ENCODE measurements at places on chromosomes 7 and 10. TPM values are rescaled to one million over a fixed set of nuclear protein-coding genes. Genes with fewer than 3 reads are reported as not detected.

DNA sequence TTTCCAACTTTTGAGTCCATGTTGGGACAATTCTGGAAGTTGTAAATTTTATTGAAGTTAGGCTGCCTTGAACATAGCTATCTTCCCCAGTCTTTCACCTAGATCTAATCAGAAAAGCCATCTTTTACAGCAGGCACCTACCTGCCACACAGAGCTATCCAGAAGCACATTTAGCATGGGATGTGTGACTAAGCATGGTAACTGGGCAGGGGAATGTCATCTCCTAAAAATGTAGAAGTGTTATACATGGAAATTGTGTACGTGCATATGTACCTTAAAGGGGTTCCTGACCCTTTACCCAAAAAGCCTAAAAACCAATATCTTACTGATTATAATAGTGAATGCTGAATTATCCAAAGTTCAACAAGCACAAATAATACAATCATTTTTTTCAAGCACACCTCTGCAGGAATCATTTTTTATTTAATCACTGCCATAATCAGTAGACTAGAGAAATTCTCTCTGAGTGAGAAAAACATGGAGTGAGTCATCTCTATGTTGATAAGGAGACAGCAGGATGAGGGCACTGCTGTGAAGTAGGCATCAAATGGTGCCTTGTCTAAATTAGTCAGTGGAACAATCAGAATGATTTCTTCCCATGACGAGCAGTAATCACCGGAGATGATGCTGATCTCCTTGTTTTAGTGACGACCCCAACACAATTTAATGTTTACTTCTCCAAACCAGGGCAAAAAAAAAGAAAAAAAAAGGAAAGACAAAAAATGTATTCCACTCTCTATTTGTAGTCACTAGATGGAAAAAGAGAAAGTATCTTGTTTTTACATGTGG is 75.9 kb downstream of the SORBS1 start:
- peak; percentile 39 for DNase-seq

DNA sequence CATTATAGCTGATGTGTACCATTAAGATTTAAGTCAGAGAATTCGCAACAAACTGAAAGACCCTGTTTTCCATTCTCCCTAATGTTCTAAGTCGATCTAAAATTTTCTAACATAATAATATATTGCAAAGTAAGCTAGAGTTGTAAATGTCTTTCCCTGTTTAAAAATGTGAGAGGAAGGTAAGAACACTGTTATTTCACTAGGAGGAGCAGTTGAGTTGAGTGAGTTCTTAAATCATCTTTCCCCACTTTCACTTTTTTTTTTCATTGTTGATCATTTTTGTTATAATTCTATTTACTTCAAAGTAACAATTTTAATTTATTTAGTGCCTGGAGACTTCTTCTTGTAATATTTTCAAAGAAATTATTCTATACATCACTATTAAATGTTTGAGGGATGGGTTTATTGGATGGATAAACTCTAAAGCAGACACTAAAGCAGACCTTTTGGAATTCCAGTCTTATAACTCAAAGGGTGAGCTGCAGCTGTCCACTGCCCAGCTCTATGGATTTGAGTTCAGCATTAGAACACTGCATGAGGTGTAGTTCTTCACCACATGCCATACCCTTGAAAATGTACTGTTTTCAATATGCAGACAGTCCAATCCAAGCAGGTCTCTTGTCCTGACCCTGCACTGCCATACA is 181.3 kb upstream of the FZD1 start:
- DNase-seq: peak; percentile 62

- no peak for DNase-seq
Observed at GRCh38 chr7:141225916-141226618, 152.2 kb downstream of the TMEM178B start.

GRCh38 chr7:131302446-131302845 is 25.2 kb upstream of the MKLN1 start:
- no peak for DNase-seq

GRCh38 chr7:2832461-2832860 is 11.6 kb downstream of the GNA12 start:
- DNase-seq: no peak

The PNLIPRP1 gene
- not detected for total RNA-seq

DNA sequence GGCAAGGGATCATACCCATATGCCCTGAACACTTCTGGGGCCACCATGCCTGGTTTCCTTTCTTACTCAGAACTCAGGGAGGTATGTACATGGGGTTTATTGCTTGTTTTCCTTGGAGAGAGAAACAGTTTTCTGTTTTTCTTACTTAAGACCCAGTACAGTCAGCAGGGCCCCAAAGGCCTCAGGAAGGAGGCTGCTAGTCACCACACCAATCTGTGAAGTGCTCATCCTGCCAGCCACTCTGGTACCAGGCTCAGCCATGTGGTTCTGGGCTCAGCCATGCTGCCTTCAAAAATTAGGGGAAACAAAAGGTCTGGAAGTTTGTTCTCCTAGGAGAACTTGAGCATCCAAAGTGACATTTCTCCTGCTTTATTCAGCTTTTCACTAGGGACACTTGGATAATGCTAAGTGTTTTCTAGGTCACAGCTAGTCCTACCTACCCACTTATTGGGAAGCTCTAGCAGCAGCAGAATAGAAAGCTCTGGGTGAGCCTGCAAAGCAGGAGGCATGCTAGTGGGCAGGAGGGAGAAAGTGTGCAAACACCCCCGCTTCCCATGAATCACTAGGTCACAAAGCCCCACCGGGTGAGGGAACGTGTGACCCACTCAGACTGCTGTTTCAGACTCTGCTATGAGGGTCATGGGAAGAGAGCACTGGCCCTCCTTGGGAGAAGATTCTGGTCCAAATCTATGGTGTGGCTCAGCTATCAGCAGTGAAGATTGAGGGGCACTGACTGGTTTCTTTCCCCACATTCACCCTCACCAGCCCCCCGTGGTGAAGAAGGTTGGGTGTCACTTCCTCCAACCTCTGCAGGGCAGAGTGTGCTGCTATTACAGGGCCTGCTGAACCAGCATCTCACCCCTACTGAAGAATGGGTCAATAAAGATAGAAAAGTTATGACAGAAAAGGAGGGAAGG is 23.9 kb downstream of the NUDCD3 start:
- DNase-seq: peak; percentile 80

The PRKRIP1 gene
- 14.8 TPM for total RNA-seq

DNA sequence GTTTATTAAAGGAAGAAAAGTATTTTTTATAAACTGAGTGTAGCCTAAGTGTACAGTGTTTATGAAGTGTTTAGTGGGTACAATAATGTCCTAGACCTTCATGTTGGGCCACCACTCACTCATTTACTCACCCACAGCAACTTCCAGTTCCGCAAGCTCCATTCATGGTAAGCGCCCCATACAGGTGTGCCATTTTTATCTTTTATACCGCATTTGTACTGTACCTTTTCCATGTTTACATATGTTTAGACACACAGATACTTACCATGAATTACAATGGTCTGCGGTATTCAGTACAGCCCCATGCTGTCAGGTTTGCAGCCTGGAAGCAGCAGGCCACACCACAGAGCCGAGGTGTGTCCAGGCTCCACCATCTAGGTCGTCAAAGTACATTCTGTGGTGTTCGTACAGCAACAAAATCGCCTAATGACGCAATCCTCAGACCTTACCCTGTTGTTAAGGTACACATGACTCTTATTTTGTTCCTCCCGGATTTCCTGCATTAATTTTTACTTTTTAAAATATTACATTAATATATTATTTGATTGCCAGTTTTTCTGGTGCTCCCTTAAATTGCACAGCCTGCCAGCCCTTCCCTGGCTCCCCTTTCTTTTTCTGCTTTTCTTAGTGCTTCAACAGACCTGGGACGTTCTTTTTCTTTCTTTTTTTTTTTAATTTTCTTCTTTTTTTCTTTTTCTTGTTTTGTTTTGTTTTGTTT is 881 bp upstream of the SSBP1 start:
- DNase-seq: peak; percentile 16

- no peak for DNase-seq
Observed at GRCh38 chr7:71574153-71574860, 442.4 kb downstream of the GALNT17 start.

The ZNF425 gene
- 3.8 TPM for total RNA-seq

GRCh38 chr7:40194745-40195144 is 59.9 kb downstream of the SUGCT start:
- DNase-seq: peak; percentile 80

GRCh38 chr7:143906895-143907294 is 4.9 kb upstream of the TCAF1 start:
- no peak for DNase-seq

GRCh38 chr7:112184455-112184854 is 21.7 kb downstream of the DOCK4 start:
- DNase-seq: no peak

DNA sequence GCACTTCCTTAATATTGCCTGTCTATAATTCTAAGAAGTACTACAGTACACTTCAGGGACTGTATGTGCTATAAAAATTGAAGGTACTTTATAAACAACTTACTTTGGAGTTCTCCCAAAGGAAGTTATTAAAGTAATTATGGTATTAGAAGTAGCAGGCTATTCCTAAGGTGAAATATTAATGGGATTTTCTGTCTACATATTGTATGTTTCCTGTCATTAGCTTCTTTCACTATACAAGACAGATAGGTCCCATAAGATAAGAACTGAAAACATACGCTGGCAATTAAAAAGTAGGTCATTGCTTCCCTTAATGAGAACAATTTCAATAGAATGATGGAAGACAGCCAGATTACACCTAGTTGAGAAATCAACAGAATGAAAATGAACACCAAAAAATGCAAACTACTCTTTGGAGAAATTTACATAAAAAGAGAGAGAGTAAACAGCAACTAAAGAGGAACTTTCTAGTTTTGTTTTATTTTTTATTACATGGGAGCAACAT is 147.0 kb downstream of the HBP1 start:
- no peak for DNase-seq

GRCh38 chr10:6591668-6592067 is 11.6 kb upstream of the PRKCQ start:
- no peak for DNase-seq

DNA sequence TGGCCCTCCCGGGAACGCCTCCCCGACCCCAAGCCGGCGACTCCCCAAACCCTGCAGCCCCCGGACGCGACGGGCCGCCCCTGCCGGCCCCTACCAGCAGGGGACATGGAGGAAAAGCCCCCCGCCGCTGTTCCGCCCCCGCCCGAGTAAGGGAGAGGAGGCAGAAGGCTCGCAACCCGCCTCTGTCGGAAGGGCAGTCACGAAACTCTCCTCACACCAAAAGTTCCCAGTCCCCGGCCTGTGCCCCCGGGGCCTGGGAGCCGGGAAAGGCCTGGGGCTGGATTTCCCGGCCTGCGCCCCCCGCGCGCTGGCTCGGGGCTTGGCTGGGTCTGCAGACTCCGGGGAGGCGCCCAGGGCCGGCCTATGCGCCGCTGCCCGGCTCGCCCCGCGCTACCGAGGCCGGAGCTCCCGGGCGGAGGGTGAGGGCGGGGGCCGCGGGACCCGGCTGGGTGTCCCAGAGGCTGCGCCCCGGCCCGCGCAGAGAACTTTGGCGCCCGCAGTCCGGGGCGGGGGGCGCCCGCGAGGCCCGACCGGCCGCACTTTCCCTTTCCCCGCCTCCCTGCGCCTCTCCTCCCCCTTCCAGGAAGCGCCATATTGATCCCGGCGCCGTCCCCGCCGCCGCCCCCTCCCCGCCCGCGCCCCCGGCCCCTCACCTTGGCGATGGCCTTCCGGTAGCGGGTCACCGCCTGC is 728 bp downstream of the PARD3 start:
- DNase-seq: peak; percentile 49

The SLC13A1 gene
- total RNA-seq: not detected

DNA sequence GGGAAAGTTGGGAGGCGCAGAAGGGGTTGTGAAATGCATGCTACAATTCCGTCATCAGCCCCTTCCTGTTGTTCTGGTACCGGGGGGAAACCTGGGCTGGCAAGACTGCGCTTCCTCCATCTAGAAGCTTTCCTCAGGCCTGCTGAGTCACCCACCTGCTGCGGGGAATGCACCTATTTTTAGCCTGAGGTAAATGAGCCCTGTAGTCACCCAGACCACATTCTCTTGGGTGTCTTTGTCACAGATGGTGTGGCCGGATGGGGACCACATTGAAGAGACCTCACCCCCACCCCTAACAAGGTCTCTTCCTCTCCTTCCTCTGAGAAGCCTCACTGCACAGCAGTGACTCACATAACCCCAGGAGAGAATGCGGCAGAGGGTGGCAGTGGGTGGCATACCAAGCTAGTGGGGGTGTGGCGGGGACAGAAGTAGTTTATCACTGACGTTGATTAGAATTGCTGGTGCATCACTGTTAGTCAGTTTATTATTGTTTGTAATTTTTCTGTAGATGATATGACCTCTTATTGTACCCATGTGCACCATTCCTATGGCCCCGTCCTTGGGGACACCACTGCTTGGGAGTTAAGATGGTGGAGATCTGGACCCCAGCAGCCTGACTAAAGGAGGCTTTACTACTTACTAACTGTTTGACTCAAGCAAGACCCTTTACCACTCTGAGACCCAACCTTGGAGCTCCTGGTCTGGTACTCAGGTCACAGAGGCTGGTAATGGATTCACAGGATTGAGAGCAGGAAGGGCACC is 83.0 kb upstream of the DUSP5 start:
- peak; percentile 30 for DNase-seq

- DNase-seq: no peak
Observed at GRCh38 chr7:96426027-96426426, 104.1 kb upstream of the SLC25A13 start.

DNA sequence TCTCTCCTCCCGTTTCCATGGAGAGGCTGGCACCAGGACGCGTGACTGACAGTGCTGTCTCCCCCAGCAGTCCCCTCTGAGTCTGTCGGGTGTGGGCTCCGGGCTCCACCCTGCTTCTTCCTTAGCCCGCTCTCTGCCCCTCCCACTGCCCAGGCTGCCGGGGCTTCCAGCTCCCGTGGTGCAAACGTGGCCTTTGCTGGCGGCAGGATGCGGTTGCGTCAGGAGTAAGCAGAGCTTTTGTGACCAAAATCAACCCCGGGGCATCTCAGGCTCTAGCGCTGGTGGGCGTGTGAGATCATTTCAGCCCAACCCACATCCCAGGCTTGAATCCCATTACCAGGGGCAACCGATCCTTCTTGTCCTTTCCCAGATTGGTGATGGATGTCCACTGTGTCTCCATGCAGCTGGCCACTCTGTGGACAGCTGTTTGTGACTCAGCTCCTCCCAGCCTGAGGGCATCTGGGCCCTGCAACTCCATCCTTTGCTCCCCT is 28.2 kb downstream of the PTPRE start:
- DNase-seq: no peak

- no peak for DNase-seq
Observed at GRCh38 chr10:47260505-47261111, 39.4 kb upstream of the GDF10 start.

The TMEM178B gene
- total RNA-seq: 0.25 TPM

DNA sequence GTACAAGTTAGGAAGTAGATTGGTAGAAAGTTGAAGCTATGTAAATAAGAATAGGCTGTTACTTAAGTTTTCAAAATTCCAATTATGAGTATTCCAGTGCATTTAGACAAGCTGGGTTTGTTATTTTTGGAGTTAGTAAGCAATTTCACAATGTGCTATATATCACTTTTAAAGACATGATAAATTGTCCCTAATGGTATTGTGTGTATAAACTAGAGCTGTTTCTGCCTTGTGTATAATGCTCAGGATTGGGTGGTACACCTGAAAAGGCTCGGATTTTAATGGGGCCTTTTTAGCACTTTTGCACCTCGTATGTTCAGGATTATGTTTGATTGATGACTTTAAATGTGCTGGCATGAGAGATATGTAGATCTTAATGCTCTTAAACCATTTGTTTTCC is 175.8 kb downstream of the VTI1A start:
- peak; percentile 7 for DNase-seq

- peak; percentile 59 for DNase-seq
Observed at GRCh38 chr10:133276435-133277201, at the start of gene ADAM8. Gene ADAM8 (minus strand): TSS chr10:133276868. CDS start chr10:133276817, 51 bp downstream.

The PKD2L1 gene
- total RNA-seq: not detected

Data from GM23248 (cell line).